Left ventricle myocardium inferior (tissue), 1 donor: ENCODE measurements at places on chromosomes 5 and 9. TPM values are rescaled to one million over a fixed set of nuclear protein-coding genes. Genes with fewer than 3 reads are reported as not detected.

- no peak for DNase-seq
Measured at GRCh38 chr5:95841914-95842812, 19.6 kb upstream of the GLRX start.

DNA sequence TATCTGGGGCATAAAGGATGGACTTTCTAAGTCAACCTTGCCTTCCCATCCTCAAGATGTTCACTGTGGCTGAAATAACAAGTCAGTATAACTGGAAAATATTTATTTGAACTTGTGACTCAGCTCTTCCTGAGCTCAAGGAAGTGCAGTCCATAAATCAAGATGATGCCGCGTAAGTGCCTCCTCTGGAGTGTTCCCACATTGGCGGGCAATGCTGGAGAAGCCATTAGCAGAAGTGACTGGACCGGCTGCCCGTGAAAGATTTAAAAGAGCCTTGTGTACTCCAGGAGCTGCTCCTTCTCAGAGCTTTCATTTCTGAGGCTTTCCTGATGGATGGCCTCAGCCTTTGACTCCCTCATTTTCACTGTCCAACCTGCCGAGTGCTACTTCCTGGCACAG is 17.4 kb downstream of the TMOD1 start:
- DNase-seq: no peak

DNA sequence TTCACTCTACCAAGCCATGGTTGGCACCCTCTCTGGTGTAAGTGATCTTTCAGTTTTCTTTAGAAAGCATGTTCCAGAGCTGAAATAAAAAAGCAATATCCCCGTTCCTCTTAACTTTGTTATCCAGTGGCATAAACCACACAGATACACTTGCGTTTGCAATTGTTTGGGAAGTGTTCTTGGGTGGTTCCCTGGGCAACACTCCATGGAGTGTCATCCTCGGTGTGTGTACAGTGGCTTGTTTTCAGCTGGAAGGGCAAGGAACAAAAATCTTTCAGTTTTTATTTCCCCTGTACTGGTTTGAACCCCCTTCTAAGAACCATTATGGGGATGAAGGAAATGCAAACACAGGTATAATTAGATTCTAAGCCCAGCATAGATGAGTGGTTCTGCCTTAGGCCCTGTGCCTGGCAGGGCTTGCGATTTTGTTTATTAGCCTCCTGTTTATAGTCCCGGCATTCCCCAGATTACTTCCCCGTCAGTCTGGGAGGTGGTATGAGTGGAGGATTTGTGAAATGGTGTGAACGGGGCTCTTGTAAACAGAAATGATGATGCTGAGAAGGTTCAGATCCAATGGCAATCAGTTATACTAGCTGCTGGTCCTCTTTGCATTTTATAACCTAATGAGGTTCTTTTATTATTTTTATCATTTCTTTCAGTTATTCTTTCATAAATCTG is 76.0 kb upstream of the CD180 start:
- no peak for DNase-seq

PCDHGB7 gene
- total RNA-seq: 7.9 TPM
